ENCODE measurements at places on chromosomes 4 and X. TPM values are rescaled to one million over a fixed set of nuclear protein-coding genes. Genes with fewer than 3 reads are reported as not detected.
A peak's percentile ranks its signal among the peaks of the same experiment; 100 is the strongest.

GRCh38 chr4:144709793-144710525, 64.0 kb downstream of the HHIP start:
- H3K27ac ChIP-seq = no peak overlapping the region
- H3K4me3 ChIP-seq = no peak overlapping the region

GRCh38 chrX:154068560-154068959, 29.0 kb downstream of the MECP2 start:
- no peaks in the 10 kb centered on the region for H3K27me3 ChIP-seq
- no peaks in the 10 kb centered on the region for H3K36me3 ChIP-seq
- no peak overlapping the region for H3K4me3 ChIP-seq
- no peak for DNase-seq

DNA sequence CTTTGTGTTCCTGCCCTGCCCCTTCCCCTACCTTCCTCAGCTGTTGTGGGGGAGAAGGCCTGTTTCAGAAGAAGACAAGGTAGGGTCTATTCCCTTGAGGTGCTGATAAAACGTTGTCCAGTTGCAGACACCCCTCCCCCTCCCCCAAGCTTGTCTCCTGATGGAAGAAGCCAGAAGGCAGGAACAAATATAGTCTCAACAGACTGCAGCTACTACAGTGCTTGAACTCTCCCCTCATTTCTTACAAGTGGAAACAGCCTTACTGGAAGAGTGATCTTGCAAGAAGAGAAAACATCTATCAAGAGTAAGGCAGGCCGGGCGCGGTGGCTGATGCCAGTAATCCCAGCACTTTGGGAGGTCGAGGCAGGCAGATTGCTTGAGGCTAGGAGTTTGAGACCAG, 11.0 kb upstream of the MAP7D3 start:
- no peaks in the 10 kb centered on the region for H3K4me1 ChIP-seq
- H3K36me3 ChIP-seq = no peaks in the 10 kb centered on the region
- H3K27ac ChIP-seq = no peak overlapping the region
- H3K27me3 ChIP-seq = no peaks in the 10 kb centered on the region
- no peak for DNase-seq
- H3K4me3 ChIP-seq = no peak overlapping the region

DNA sequence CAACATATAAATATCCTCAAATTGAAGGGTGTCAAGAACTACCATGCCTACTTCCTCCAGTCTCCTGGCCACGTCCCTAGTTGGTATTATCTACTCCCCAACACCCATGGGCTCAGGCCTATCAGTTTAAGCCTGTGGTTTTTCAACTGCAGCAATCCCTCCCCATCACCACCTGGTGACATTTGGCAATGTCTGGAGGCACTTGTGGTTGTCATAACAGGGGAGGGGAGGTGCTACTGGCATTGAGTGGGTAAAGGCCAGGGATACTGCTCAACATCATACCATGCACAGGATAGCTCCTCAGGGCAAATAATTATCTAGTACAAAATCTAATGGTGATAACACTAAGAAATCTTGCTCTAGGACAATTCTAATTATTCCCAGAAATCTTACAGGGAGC, 95.3 kb downstream of the COMMD8 start:
- no peak for DNase-seq
- no peak overlapping the region for H3K4me3 ChIP-seq
- H3K27ac ChIP-seq = no peak overlapping the region
- no peaks in the 10 kb centered on the region for H3K27me3 ChIP-seq

The XAGE2 gene
- not detected for total RNA-seq

GRCh38 chrX:153598541-153599191, at the start of gene CCNQ:
CCNQ (minus strand) TSS chrX:153599139; CDS start chrX:153599073, 66 bp downstream.
- peaks cover 11% of the 10 kb centered on the region for H3K4me1 ChIP-seq
- no peaks in the 10 kb centered on the region for H3K27me3 ChIP-seq
- H3K27ac ChIP-seq = peak within 1 kb of the TSS; percentile 61
- H3K4me3 ChIP-seq = peak within 1 kb of the TSS; percentile 68
- no peak for DNase-seq

GRCh38 chr4:153265306-153266047, 61.2 kb downstream of the TRIM2 start:
- no peak for DNase-seq
- H3K27me3 ChIP-seq = no peaks in the 10 kb centered on the region
- no peaks in the 10 kb centered on the region for H3K36me3 ChIP-seq

DNA sequence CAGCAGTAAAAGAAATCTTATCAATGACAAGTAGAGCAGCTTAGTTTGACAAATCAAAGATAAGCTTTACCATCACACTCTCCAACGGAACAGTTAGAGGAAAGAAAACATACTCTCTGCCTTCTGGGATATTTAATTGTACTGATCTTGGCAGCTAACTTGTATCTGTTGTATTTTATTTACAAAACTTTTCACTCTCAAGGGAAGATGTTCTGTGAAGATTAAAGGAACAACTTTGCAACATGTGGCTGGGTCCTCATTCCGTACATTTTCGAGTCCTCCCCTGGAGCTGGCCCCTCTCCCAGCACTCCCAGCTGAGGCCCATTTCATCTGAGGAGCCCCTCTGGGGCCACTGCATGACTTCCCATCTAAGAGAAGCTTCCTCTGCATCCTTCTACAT, 74.4 kb downstream of the RPS3A start:
- H3K27ac ChIP-seq = peak overlapping the region; percentile 64
- DNase-seq = no peak
- H3K4me3 ChIP-seq = no peak overlapping the region
- no peaks in the 10 kb centered on the region for H3K27me3 ChIP-seq
- H3K4me1 ChIP-seq = peaks cover 45% of the 10 kb centered on the region

GRCh38 chrX:71181558-71181909, 36.9 kb downstream of the NLGN3 start:
- peak overlapping the region; percentile 38 for H3K4me3 ChIP-seq
- no peaks in the 10 kb centered on the region for H3K27me3 ChIP-seq
- peak overlapping the region; percentile 79 for H3K27ac ChIP-seq
- no peaks in the 10 kb centered on the region for H3K36me3 ChIP-seq
